ENCODE measurements at places on chromosomes 6 and 20.

- no peak for DNase-seq
Observed at GRCh38 chr6:46972531-46972930, 50.8 kb upstream of the ADGRF5 start.

DNA sequence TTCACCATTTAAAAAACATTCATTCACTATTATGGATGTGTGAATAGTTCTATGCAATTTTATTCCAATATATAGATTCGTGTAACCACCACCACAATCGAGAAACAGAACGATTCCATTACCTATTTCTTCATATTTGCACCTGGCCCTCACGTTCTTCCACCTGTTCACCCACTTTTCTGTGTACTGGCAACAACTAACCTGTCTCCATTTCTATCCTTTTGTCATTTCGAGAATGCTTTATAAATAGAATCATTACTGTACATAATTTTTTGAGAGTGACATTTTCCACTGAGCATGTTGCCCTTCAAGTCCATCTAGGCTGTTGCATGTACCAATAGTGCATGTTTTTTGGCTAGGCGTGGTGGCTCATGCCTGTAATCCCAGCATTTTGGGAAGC lies 23.2 kb upstream of the STX11 start:
- no peak for DNase-seq

GRCh38 chr6:151436300-151436699 lies 15.6 kb downstream of the RMND1 start:
- no peak for DNase-seq

- DNase-seq = peak; percentile 70
Observed at GRCh38 chr6:5905431-5906339, 101.0 kb downstream of the NRN1 start.

GRCh38 chr6:23365732-23366131 lies 760.3 kb upstream of the NRSN1 start:
- DNase-seq = no peak

- no peak for DNase-seq
Observed at GRCh38 chr20:63377951-63378381, 16.8 kb upstream of the CHRNA4 start.

DNA sequence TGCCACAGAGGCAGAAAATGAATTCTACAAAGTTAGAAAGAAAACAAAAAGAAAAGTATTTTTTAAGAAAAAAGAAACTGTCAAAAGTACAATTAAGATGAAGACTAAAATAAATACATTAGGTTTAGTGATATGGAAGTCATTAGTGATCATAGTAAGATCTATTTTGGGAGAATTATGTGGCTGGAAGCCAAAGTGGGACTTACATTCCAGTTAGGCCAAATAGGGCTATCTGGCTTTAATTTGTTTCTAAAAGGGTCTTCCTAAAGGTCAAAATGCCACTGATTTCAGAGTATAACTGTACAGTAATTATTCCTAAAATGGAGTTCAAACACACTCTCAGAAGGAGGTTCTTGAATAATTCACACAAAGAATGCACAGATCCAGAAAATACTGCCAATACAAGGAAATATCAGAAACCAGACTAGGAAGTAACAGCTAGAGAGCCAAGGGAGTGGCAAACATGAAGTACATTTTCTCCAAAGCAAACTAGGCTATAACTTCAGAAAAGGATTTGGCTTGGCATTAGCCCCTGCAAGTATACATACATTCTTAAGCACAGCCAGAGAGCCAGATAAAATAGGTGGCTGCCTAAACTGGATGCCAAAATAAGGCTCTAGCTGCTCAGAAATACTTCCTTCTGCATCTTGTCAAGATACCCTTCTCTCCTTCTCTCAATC lies 45.3 kb downstream of the PDSS2 start:
- DNase-seq = no peak

DNA sequence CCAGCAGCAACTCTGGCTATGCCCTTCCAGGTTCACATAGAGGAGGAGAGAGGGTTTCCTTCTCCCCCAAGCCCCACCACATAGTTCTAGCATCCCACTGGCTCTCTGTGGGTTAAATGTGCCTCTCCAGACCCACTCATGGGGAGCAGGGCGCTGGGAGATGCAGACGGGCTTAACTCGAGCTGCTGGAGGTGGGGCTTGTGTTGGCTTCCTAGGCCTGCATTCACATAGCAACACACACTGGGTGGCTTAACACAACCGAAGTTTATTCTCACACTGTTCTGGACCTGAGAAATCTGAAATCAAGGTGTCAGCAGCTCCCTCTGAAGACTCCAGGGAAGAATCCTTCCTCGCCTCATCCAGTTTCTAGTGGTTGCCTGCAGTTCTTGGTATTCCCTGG lies 33.6 kb downstream of the SLC2A10 start:
- DNase-seq = no peak

DNA sequence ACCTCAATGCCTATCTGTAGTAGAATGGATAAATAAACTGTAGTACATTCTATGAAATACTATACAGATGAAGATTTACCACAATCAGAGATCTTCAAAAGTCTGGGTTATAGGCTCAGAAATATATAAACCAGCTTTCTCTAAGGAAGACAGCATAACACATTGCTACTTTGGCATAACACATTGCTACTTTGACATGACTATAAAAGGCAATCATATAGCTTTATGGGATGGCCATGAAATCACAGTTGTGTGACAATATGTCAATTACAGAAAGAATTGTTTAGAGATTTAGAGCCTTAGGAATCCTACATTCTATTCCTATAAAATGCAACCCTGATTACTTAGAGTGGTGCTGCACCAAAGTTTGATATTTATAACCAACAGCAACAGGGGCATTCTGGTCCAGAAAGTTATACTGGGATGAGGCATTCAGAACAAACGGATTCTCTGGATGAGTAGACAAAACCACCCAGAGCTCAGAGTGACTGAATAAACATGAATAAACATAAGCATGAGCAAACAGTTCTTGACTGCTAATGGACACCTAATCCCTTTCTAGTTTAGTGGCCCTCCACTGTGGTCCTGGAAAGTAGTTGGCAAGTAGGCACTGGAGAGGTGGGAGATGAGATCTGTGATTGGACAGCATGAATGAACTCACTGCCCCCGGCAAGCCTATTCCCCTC lies 12.0 kb downstream of the TTI1 start:
- DNase-seq = no peak

DNA sequence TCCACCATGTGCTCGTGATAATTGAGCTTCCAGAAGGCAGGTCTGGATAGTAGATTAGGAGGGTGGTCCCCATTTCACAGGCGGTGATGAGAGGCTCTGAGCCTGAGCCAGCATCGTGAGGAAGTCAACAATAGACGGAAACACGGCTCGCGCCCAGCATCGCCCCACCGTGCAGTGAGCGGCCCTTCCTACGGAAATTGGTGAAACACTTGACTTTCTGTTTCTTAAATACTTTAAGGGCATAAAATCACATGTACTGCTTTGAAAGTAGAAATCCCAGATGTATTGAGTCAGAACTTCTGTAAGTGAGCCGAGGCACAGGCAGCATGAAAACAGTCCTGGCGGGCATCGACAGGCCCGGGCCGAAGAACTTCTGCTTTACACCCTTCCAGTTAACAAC lies 4.3 kb upstream of the KIF25 start:
- no peak for DNase-seq

- DNase-seq = no peak
Observed at GRCh38 chr20:420721-421574, 12.8 kb downstream of the RBCK1 start.

DNA sequence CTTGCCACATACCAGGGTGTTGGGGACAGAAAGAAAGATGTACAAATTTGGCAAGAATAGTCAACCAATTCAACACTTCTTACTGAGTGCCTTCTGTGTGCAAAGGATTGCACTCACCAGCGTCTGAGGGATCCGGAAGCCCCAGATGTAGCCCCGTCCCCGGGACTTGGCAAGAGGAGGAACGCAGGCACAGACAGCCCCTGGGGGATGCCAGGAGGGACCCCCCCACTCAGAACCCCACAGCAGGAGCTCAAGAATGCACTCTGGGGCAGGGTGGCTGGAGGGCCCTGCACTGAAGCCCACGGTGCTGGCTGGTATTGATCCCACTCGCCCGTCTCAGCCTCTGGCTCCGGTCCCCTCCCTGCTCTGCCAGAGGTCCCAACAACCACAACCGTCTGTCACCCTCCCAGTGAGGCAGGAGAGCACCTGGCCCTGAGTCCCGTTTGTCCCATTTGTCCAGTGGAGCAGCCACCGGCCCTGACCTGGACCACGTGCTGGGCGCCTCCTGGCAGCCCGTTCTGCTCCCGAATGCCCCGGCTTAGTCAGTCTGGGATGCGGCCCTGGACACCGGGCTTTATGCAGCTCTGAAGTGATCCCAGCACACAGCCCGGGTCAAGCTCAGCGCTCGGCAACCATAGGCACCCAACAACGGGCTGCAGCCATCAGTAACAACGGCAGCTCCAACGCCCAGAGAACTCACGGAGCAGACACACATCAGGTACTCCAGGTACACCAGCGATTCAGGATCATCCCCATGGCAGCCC lies 128.7 kb downstream of the DLL1 start:
- no peak for DNase-seq

- no peak for DNase-seq
Observed at GRCh38 chr6:35751594-35751993, 14.8 kb downstream of the ARMC12 start.

DNA sequence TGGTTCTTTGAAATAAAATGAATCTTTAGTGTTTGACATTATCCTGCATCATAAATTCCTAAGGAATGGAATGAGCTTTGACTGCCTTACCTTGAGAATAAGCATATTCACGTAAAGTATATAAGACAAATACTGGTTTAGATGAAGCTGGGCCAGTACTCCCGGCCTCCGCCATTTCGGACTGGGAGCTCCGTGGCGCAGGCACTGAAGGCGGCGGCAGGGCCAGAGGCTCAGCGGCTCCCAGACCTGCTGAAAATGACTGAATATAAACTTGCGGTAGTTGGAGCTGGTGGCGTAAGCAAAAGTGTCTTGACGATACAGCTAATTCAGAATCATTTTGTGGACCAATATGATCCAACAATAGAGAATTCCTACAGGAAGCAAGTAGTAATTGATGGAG lies 76.2 kb upstream of the FAM83B start:
- DNase-seq = no peak

DNA sequence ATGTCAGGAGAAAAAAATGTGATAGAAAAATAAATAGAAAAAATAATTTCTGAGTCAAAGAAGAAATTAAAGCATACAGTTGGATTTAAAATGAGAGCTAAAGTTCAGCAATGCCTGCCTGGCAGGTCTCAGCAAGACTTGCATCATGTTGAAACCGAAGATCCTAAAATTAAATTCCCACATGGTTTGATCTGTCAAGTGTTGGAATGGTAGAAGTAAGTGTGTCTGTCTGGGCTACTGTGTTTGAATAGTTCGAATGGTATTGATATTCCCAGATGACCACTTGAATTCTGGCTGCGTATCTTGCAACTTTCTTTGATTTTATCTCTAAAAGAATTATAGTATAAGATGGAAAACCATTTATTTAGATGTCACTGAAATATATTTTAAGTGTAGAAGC lies 1349.6 kb downstream of the EPHA7 start:
- DNase-seq = no peak

DNA sequence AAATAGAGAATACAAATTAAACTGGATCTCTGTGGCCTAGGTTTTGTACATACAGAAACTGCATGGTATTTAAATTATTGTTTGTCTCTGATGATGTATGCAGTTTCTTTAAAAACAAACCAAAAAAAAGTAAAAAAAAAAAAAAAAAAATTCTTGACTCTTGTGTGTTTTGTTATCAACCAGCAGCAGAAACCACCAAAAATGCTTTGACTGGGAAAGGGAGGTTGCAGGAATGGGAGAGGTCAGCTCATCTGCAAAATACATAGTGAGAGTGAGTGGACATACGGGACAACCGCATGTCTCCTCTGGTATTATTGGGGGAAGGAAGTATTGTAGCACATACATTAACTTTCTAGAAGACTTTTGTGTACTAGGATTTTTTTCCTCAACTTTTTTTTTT lies 38.0 kb downstream of the TBC1D7 start:
- DNase-seq = no peak

DNA sequence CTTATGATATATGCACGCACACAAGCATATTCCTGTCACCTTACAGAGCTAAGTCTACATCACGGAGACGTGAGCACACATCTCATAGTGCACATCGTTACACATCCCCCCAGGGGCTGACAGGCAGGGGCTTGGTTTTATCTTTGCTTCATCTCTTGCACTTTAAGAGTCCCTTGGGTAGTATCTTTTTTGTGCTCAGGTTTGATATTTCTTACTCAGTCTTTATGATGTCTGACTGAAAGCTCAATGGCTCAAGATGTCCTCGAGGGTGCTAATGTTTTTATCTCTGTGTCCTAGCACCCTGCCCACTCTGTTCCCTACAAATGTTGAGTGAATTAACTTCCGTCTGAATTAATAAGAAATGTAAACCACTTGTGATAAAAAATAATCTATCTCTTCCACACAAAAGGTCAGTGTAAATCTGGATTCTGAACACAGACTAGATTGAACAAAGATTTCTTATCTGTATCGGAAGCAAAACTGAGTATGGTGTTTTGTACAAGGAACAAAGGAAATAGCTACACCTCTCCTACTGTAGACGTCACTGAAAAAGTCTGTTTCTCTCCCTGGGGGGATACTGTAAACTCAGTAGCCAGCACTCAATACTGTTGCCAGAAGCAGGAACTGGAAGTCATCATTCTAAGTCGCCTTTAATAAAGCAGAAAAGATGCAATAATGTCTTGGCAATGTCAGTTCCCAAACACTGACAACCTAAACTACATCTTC lies 195.1 kb downstream of the PRKN start:
- DNase-seq = no peak

DNA sequence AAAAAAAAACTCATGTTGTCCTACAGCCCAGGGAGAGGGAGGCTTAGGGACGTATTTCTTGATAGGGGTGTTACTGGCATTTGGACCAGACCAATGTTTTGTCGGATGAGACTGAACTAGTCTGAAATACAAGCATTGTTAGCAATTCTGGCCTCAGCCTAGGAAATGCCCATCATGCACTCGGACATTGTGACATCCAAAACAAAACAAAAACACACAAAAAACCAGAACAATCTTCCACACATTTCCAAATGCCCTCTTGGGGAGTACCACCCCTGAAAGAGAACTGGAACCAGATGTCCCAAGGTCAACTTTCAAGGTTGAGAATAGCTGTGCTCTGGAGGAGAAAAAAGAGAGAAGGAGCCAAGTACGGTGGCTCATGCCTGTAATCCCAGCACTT lies 299.1 kb upstream of the JARID2 start:
- no peak for DNase-seq

DNA sequence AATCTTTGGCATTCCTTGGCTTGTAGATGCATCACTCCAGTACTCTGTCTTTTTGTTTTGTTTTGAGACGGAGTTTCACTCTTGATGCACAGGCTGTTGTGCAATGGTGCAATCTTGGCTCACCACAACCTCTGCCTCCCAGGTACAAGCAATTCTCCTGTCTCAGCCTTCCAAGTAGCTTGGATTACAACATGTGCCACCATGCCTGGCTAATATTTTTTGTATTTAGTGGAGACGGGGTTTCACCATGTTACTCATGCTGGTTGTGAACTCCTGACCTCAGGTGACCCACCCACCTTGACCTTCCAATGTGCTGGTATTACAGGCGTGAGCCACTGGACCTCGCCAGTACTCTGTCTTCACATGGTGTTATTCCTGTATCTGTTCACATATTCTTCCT lies 35.8 kb upstream of the LGSN start:
- DNase-seq = no peak

Measured in Ammon's horn (tissue), 1 donor.